Fibroblast of pulmonary artery (primary cell): ENCODE measurements at places on chromosomes 4 and X.

GRCh38 chr4:109589605-109590004, 29.6 kb downstream of the MCUB start:
- DNase-seq = no peak

DNA sequence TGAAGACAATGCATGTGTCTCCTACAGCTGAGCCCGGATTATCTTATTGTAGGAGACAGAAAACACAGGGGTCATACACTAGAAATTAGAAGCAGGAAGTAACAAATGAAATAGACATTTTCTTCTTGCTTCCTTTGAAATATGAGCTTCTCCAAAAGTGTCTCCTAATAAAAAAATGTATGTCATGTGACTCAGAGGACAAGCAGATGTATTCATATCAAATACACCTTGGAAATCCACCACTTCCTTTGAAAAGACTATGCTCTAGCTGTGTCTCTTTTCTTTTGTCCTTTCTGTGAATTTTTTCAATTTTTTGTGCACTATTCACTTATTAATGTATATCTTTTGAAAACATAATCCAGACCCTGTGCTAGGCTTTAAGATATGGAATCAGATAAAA, 1906.2 kb downstream of the C4orf33 start:
- DNase-seq = no peak

DNA sequence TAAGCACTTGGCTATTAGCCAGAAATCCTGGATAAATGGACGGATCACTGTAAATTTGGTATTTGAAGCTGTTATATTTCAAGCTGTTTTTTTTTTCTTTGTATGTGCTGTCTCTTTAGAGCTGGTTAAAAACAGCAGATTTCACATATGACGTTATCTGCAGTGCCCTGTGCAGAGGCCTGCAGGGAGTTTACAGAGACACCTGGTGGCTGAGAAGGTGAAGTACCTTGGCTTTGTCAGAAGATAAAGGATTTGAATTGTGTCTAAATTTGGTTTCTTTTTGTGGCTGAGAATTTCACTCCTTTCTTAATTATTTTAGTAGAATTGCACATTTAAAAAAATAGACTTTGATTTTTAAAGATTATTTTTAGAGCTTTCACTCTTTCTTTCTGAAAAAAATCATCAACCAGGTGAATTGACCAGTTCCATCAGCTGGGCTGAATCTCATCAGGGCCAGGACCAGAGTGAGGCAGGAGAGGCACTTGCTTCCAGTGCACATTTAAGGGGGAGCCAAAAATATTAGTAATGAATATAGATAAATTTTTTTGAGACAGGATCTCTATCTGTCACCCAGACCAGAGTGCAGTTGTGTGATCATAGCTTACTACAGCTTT, 9.6 kb upstream of the CHRNA9 start:
- DNase-seq = peak; percentile 83

GRCh38 chr4:47839259-47839658, 1.4 kb upstream of the CORIN start:
- DNase-seq = peak; percentile 50

DNA sequence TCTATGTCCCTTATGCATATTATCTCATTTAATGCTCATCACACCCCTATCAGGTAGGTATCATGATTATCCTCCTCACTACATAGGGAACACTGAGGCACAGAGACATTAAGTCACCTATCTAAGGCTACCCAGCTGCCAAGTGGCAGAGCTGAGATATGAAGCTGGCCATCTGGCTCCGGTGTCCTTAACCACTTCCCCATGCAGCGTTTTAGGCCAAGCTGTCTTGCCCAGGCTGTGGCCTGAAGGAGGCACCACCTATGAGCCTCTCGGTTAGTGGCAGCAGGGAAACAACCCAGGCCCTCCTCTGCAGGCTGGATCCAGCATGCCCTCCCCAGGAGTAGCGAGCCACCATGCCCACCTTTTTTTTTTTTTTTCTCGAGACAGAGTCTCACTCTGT, 16.3 kb downstream of the PJA1 start:
- DNase-seq = no peak

- peak; percentile 65 for DNase-seq
These were observed 169.7 kb downstream of the RAP1GDS1 start for GRCh38 chr4:98430708-98431403.

DNA sequence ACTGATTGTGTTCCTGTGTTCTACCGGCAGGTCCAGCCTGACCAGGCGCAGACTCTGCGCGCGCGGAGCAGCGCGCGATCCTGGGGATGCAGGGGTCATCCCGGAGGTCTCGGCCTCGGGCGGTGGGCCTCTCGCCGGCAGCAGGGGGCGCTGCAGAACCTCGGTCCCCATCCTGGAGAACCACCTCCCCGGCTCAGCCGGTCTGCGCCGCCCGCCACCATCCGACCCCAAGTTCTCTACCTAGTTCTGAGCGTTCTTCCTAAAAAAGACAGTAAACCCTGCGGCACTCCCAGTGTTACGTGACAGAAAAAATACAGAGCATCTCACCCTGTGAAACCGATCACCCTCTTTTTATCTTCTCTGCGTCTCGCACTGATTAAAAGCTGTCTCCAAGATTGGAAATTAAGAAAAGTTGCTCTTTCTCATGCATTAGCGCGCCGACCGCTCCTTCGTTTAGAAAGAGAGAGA, 1.6 kb downstream of the TRPC3 start:
- DNase-seq = peak; percentile 57

GRCh38 chr4:20217951-20218350, 33.8 kb upstream of the SLIT2 start:
- no peak for DNase-seq

DNA sequence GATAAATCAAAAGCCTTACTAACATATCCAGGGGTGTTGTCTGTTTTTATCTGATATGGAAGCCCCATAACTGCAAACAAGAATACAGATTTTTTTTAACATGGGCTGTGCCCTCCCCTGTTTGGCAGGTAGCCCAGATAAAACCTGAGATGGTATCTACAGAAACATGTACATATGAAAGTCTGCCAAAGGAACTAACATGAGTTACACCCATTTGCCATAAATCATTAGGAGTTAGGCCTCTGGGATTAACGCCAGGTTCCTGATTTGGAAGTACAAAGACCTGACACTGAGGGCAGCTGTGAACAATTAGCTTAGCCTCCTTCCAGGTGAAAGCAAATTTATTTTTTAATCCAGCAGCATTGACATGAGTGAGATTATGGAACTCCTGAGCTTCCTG, 264.3 kb downstream of the TECRL start:
- no peak for DNase-seq

- DNase-seq = peak; percentile 36
These were observed 20.0 kb downstream of the DCLK2 start for GRCh38 chr4:150098214-150098613.

DNA sequence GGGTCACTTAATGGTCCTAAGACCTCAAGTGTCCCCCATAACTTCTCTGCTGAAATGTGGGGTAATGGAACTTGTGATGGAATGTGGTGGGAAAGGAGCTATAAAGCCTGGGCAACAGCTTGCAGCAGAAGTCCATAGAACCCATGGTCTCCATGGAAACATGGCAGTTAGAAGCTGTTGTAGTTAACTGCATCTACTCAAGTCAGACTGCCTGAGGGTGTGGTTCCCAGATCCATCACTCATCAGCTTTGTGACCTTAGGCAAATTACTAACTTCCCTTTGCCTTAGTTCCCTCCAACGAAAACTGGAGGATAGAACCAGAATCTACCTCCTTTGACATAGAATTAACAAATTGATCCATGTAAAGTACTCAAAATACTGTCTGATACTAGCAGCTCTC, 113.0 kb downstream of the SPATA18 start:
- DNase-seq = no peak

DNA sequence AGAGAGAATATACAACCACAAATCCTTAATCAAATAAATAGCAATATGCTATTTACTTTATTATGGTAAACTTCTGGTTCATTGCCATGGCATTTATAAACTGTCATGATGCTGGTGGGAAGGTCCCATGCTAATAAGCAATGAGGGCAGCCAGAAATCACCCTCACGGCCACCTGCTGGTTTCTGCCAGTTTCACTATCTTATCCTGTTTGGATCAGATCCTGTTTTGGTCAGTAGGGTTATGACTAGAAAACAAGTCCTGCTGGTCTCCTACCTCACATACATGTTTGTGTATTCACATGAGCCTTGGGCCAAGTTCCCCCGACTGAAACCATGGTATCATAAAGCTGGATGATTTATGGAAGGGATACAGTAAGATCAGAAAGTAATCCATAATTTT, 28.1 kb downstream of the XAGE5 start:
- DNase-seq = no peak

GRCh38 chr4:52842792-52843191, 19.3 kb upstream of the RASL11B start:
- no peak for DNase-seq

DNA sequence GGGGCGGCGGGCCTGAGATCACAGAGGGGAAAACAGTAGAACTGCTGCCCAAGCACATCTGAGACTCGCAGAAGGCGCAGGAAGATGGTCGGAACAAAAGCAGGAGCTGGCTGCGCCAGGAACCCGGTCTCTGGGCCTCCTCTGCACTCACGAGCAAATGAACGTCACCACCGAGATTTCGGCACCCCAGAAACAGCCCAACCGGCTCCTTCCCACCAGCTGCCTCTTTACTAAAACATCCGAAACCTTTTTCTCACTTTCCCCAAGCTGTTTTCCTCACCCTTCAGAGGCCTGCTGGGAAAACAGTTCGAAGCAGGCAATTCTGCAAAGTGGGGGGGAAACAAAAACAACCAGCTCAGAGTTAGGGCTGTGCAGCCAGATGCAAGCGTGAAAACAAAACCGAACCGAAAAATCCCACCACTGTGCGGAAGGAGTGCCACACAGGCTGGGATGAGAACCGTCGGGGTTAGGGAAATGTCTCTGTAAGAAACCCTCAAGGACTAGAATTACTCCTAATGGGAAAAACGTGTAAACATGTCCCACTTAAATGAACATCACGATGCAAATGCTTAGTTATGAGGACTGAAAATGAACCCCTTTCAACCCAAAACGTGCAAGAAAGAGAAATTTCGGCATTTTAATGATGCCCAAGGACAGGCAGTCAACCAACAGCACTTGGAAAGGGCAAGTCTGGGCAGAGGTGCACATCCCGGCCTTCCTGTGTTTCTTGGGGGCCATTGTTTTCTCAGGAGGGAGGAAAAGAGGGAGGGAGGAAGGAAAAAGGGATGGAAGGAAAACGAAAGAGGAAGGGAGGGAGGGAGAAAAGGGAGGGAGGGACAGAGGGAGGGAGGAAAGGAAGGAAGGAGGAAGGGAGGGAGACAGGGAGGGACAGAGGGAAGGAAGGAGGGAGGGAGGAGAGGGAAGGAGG, 15.8 kb downstream of the DHRSX start:
- DNase-seq = peak; percentile 61

GRCh38 chr4:140351093-140352075, 22.1 kb upstream of the SCOC start:
- no peak for DNase-seq

DNA sequence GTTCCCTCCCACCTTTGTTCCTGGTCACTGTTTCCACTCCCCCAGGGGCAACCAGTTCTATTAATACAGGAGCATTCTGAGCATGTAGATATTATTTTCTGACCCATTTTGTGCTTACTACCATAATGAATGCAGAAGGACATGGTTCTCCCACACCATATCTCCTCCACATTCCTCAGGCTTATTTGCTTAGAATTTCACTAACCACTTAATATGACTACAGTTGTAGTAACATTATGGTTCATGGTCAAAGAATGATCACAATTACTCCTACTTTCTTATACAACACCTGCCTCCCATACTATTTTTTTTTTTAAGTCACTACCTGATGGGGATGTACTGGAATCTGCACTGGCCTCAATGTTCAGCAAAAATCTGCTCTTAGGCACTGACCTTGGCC, 7.5 kb upstream of the FAM184B start:
- no peak for DNase-seq

DNA sequence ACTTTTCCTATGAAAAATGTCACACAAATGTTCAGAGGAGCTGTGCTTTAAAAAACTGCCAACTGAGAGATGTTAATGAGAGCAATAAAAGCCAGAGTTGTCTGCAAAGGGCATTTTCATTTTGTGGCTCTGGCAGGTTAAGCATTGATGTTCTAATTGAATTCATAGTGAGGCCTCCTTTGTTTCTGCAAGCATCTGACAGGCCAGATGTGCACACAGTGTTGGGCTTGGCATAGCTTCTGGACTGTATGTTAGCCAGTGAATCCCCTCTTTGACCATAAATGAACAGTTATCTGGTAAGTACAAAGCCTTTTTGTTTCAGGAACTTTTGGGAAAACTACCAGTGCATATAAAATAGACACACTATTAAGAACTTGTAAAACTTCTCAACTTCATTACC, 81.9 kb downstream of the JADE3 start:
- peak; percentile 3 for DNase-seq

DNA sequence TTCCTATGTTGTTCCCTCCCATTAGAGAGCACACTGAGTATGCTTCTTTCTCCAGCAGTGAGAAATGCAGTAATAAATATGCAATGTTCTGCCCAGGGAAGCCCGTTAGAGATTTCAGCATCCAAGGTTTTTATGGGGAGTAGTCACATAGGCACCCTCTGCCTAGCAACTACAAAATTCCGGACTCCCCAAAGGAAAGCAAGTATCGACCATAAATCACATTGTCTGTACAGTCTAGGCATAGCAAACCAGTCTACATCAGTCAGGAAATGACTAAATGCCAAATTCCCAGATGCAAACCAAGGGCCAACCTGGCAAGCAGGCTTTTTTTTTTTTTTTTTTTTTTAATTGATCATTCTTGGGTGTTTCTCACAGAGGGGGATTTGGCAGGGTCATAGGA, 34.8 kb downstream of the GPR101 start:
- no peak for DNase-seq

DNA sequence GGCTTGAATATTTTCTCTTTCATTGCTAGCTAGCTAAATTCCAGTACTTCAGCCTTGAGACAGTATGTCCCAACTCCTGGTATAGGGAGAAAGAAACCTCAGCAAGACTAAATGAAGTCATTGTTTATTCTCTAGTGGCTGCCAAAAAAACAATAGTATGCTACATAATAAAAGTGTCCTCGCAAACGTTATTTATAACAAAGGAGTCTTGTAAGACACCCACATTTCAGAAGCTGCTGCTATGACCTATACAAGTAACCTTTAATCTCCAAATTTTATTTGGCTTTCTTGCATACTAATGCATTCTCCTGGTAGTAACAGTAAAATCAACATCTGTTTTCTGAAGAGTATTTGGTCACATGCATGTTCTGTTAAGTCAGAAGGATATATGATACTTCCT, 28.8 kb downstream of the NEK1 start:
- peak; percentile 56 for DNase-seq

DNA sequence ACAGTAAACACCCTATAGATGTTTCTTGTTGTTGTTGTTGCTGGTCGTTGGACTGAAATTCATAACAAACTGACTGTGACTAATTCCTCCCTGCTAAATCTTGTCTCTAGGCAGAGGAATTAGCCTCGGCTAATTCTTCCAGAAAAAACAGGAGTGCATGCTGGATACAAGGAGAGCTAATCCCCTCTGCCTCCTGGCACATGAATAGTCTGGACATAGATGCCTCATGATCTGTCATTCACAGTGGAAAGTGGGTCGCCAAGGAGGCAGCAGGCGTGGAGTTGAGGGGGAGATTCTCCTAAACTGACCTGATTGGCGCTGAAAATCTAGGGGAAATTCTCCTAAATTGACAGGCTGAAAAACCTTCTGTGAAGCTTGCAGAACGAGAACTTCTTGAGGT, 220.1 kb downstream of the DCTD start:
- DNase-seq = no peak
